ENCODE measurements at places on chromosomes 1 and 21.

- DNase-seq: no peak
Observed at GRCh38 chr21:36065497-36066036, 4.3 kb upstream of the CBR1 start.

- no peak for DNase-seq
Observed at GRCh38 chr21:45905196-45905595, 76.4 kb upstream of the COL6A1 start.

DNA sequence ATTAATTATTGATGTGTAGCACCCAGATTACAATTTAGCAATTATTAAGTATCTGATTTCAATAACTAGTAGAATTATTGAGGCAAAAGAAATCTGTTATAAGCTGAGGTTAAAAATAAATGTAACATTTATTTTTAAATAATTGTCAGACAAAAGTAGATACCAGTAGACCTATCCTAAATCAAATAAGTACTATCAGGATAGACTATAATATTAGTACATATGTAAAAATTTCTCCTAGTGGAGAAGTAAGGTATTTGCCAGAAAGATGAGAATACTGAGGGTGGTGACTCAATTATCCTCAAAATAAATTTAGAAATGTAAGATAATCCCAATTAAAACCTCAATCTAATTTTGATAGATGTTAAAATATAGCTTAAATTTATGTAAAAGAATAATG lies 377.8 kb upstream of the CHRM3 start:
- no peak for DNase-seq

- no peak for DNase-seq
Observed at GRCh38 chr1:35180776-35181374, 12.1 kb downstream of the SFPQ start.

- DNase-seq: no peak
Observed at GRCh38 chr1:71081697-71082080, 854 bp upstream of the ZRANB2 start.

GRCh38 chr1:35047188-35047858 lies 15.6 kb upstream of the ZMYM6 start:
- DNase-seq: no peak

GRCh38 chr1:224276771-224277487 lies 53.0 kb downstream of the NVL start:
- DNase-seq: no peak

DNA sequence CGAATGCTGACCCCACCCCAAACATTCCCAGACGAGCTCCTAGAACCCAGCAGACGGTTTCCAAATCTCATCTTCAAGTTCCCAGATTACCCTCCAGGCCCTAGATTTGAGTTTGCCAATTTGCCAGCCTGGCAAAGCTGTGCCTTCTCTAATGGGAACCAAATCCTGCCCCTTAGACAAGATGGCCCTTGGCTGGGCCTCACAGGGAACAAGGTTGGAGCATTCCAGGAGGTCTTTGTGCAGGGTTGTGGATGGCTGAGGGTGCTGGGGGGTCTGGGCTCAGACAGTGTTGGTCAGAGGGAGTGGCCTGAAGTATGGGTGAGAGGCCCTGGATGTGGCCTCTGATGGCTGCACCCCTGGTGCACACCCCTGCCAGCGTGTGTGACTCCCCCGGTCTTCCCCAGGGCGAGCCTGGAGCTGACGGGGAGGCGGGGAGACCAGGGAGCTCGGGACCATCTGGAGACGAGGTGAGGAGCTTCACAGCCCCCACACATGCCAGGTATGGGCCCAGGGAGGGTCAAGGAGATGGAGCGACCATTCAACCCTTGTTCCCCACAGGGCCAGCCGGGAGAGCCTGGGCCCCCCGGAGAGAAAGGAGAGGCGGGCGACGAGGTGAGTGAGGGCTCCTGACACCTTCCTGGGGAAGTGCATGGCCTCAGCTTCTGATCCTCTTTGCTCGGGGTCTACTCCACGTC lies 10.2 kb downstream of the COL6A1 start:
- DNase-seq: peak; percentile 13

- DNase-seq: no peak
Observed at GRCh38 chr1:240987928-240988327, 369.1 kb downstream of the RGS7 start.

Data from femur (tissue), 1 donor.